Glomerular endothelial cell (primary cell): ENCODE measurements at places on chromosomes 2 and 18.

GRCh38 chr18:32889615-32890593 lies 117.1 kb upstream of the KLHL14 start:
- no peak for DNase-seq

DNA sequence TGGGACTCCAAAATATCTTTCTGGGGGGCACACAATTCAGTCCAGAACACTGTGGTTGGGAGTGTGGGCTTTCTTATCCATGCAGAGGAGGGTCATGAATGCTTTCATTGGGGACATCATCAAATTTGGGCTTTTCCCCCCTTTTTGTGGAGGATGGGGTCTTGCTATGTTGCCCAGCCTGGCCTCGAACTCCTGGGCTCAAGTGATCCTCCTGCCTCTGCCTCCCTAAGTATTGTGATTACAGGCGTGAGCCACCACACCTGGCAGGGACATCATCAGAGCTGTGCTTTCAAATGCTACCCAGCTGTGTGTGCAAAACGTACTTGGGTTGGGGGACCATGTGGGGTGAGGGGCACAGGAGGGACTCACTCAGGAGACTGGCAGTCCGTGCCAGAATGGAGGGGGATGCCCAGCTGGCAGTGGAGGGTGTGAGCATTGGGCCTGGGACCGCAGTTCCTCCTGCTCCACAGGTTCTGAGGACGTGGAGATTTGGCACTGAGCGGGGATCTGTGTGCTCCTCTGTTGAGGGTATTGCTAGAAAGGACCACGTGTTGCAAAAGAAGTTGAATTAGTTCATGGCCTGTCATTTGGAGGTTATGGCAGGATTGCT lies 24.4 kb downstream of the EMILIN2 start:
- DNase-seq, result no peak

- DNase-seq, result no peak
Measured at GRCh38 chr2:207995887-207996286, 29.4 kb downstream of the PLEKHM3 start.

- DNase-seq, result no peak
Measured at GRCh38 chr2:109526442-109526970, 87.3 kb downstream of the SEPTIN10 start.

GRCh38 chr2:195579776-195580555 lies 77.1 kb upstream of the SLC39A10 start:
- DNase-seq, result no peak

DNA sequence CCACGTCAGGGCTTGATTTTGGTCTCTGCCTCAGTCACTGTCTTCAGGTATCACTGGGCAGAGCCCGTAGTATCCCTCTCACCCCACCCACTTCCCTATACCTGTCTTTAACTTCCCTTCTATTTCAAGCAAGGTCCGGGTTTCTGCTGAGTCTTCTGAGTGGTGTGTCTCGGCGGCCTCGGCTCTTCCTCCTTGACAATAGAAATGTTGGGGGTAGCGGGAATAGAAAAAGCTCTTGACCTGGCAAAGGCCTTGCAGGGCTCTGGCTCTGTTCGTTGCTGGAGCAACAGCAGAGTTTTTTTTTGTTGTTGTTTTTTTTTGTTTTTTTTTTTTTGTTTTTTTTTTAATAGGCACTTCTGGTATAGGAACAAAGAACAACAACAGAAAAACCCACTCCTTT lies 16.0 kb upstream of the IGFBP5 start:
- no peak for DNase-seq

GRCh38 chr2:238421695-238422035 lies 5.1 kb upstream of the ASB1 start:
- DNase-seq, result no peak

DNA sequence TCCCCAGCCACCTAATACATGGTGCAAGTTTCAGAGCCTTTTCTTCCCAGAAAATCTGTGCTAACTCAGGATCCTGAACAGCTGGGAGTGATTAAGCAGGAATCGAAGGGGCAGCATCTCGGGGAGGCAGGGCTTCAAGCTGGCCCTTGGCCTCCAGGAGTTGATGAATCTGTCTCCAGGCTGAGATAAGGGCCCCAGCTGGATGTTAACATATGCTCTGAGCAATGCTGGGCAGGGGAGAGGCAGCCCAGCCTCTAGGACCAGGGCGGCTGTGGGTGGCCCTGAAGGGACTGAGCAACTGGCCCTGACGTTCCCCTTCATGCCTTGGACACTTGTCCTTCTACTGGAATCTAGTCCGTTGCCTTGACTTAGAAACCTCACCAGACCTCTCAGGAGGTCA lies 84.1 kb upstream of the EPC2 start:
- no peak for DNase-seq

- no peak for DNase-seq
Measured at GRCh38 chr2:206379266-206379665, 64.1 kb upstream of the ADAM23 start.

DNA sequence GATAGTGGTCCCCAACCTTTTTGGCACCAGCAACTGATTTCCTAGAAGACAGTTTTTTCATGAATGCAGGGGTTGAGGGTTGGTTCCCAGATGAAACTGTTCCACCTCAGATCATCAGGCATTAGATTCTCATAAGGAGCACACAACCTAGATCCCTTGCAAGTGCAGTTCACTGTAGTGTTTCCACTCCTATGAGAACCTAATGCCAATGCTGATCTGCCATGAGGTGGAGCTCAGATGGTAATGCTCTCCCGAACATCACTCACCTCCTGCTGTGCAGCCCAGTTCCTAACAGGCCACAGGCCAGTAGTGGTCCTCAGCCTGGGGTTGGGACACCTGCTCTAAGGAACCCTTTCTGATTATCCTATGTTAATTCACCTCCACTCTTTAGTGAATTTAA lies 133.5 kb downstream of the SOX11 start:
- DNase-seq, result no peak

DNA sequence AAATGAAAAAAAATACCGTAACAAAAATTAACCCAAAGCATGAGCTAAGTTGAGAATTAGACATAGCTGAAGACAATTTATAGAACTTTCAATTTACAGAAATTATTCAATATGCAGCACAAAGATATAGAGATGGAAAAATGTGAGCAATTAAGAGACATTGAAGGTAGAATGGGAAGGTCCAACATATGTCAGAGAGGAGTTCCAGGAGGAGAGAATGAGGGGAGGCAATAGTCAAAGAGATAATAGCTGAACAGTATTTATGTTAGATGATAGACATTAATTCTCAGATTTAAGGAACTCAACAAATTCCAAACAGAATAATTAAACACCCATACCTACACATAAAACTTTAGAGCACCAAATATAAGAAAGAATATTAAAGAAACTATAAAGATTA lies 103.0 kb upstream of the MSTN start:
- DNase-seq, result no peak

- DNase-seq, result no peak
Measured at GRCh38 chr2:222900354-222900753, 39.5 kb downstream of the ACSL3 start.

DNA sequence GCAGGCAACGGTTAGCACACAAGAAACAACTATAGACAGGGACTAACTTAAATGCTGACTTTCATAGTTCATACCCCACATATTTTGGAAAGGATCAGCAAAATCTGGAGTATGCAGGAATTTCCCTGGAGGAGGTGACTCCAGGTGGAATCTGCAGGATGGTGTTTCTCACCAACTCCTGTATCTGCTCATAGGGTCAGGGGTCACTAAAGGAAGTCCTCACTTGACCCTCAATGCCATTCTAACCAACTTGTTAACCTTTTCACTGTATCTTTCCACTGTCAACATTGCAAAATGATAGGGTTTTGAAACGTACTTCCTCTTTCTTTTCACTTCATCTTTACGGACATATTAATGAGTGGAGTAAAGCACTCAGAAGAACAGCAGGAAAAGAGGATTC lies 207.0 kb upstream of the CXCR4 start:
- no peak for DNase-seq

GRCh38 chr2:141015341-141016047 lies 1115.3 kb downstream of the LRP1B start:
- DNase-seq, result no peak

DNA sequence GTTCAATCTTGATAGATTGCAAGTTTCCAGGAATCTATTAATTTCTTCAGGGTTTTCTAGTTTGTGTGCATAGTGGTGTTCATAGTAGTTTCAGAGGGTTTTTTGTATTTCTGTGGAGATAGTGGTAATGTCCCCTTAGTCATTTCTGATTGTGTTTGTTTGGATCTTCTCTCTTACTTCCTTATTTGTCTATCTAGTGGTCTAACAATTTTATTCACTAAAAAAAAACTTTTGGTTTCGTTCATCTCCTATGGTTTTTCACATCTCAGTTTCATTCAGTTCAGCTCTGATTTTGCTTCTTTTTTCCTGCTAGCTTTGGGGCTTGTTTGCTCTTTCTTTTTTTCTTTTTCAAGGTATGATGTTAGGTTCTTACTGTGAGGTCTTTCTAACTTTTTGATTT lies 94.5 kb downstream of the SNTG2 start:
- no peak for DNase-seq

DNA sequence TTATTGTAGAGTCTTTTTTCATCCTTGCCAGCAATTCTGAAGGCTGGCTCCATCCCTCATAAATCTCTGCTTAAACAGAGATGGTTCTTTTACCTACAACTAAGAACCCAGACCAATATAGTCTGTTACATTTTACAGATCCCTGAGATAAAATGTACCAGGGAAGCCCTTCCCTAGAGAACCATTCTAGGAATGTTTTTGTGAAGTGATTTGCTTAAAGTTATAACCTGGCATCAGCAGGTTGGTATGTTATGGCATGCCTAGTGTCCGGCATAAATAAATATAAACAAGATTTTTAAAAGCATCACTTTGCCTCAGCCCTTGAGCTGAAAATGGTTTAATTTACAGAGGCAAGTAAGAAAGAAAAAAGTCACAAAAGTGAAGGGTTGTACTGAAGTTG lies 18.5 kb upstream of the NPAS2 start:
- DNase-seq, result no peak

- DNase-seq, result no peak
Measured at GRCh38 chr2:96359310-96359709, 23.7 kb downstream of the NCAPH start.

- DNase-seq, result no peak
Measured at GRCh38 chr2:8693157-8693821, 11.4 kb downstream of the ID2 start.

- DNase-seq, result no peak
Measured at GRCh38 chr2:19648583-19648982, 253.2 kb downstream of the TTC32 start.

GRCh38 chr2:174343343-174343622 lies 8.5 kb downstream of the SP9 start:
- DNase-seq, result no peak

- DNase-seq, result no peak
Measured at GRCh38 chr2:49459314-49459993, 305.1 kb upstream of the FSHR start.

- no peak for DNase-seq
Measured at GRCh38 chr2:178211943-178212342, 17.6 kb downstream of the OSBPL6 start.

DNA sequence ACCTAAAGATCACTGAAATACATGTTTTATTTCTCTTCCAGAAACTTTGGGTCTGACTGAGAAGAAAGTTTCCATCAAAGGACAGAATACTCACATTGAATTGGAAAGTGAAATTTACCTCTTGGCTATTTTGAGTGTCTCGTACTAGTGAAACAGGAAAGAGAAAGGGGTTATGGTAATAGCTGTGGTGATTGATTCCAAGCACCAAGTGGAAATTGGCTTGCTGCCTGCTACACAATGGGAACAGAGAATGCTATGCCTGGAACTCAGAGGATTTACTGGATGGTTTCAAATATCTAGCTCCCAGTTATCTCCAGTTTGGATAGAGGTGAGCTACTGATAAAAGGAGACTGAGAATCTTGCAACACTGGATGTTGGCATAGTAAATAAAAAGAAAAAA lies 492.8 kb upstream of the FSIP2 start:
- no peak for DNase-seq

DNA sequence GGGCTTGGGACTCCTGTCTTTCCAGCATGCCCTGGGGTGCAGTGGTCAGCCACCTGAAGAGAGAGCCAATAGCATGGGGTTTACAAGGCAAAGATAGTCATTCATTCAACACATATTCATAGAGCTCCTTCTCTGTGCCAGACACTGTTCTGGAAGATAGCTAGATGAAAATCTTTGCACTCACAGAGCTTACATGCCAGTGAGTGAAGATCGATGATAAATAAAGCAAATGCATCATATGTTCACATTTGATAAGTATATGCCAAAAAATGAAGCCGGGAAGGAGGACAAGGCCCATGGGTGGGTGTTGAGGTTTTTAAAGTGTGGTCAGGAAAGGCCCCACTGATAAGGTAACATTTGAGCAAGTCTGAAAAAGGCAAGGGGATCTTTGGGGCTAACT lies 130.8 kb upstream of the CDCA7 start:
- no peak for DNase-seq

- no peak for DNase-seq
Measured at GRCh38 chr2:241942416-241943208, 73.1 kb downstream of the RTP5 start.

DNA sequence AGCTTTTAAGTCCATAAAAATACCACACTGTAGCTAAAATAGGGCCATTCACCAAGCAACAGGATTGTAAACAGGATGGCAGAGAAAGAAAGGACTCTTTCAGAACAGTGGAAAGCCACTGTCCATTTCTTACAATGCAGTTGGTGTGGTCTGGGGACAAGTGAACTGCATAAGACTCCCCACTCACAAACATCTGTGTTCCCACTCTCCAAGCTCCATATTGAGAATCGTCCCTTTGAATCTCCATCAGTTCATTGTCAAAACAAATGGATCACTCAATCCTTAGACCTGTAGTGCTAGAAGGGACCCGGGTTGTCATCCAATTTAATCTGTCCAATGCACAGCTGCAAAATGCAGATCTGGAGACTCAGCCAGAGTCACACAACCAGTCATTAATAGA lies 347.4 kb upstream of the KLHL29 start:
- DNase-seq, result no peak

GRCh38 chr18:79523736-79524180 lies 128.0 kb downstream of the NFATC1 start:
- DNase-seq, result no peak

DNA sequence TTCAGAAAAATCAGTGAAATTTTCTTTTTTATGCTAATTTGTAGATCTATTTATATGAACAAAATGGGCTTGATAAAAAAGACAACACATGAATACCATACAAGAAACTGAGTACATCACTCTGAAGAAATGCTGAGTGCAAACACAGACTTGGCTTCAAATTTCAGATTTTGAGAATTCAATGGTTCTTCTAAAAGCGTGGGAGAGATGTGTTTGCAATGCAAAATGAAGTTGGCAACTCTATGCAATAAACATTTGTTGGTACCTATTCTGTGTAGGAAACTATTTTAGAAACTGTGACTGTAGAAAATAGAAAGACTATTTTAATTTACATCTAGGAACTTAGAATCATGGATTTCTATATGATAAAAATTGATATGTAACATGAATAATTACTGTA lies 1834.1 kb upstream of the CELF4 start:
- no peak for DNase-seq

- no peak for DNase-seq
Measured at GRCh38 chr2:71934595-71935261, 212.9 kb downstream of the CYP26B1 start.

DNA sequence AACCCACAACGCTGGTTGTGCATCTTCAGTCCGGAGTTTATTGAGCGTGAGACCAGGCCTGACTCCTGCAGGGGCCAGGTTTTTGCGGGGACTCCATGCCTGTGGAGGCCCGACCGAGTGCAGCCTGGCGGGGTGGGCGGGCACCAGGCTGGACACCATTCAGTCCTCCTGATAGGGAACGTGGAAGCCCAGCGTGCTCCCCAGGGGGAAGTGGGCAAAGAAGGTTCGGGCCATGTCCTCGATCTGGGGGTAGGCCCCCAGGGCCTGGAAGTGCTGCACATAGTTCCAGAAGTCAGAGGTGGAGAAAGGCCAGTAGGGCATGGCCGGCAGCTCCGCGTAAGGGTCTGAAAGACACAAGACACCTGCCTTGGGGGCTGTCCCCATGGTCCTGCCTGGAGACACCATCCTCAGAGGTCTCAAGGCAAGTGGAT lies 1.4 kb downstream of the OTOS start:
- DNase-seq, result no peak
